GM03348 (cell line): ENCODE measurements at places on chromosomes 4 and X.

DNA sequence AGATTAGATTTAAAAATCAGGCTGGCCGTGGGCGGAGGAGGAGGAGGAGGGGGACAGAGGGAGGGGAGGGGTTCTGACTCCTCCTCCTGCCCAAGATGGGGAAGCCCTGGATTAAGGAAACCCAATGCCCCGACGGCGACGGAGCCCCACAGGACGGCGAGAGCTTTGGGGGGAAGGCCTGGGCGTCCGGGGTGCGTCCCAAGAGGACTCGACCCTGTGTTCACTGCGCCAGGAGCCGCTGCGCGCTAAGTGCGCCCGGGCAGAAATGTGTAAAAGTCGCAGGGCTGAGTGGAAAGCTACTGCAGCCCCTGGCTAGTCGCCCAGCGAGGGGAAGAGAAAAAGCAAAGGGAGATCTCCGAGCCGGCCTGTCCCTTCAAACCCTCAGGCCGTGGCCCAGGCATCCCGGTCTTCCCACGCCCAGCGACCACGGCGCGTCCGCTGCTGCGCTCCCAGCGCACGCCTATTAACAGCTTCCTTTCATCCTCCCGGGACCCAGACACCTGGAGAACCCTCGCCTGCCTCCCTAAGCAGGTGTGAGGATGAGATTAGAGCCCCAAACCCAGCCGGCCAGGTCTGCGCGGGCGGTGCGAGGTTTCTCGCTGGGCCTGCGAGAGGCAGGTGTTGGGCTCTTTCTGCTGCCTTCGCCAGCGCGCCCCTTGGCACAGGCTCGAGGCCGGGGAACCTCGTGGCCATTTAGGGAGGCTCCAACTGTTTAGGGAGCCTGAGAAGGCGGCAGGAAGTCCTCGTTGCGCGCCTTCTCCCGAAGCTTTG lies 1.4 kb upstream of the RPS6KA3 start:
- peak; percentile 23 for DNase-seq

- peak; percentile 17 for DNase-seq
Measured at GRCh38 chr4:77044461-77045150, 31.2 kb downstream of the CCNI start.

DNA sequence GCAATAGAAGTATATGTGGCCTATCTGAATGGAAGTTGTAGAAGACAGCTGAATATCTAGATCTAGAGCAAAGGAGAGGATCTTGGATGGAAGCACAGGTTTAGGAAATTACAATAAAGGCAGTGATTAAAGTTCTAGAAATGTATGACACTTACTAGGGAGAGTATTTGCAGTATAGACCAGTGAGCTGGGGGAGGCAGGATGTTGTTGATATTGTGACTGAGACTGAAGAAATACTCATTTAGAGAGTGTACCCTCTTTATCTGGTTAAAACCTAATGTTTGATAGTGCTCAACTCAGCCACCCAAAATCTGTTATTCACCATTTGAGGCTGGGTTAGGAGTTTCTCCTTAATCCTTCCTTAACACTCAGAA lies 439.5 kb downstream of the GRXCR1 start:
- no peak for DNase-seq

DNA sequence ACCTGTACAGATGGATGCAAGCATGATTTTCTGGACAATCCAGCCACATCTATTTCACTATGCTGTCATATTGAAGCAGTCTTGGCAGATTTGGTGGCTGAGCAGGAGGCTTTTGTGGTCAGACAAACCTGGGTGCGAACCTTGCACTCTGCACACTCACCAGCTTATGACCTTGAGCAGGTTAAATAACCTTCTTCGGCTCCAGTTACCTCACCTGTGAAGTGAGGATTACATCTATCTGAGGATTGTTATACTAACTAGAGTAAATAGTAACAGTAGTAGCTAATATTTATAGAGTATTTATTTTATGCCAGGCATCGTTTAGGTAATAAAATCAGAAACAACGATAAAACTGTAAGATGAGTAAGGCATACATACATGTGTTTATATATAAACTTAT lies 150.0 kb downstream of the PPP3CA start:
- no peak for DNase-seq

DNA sequence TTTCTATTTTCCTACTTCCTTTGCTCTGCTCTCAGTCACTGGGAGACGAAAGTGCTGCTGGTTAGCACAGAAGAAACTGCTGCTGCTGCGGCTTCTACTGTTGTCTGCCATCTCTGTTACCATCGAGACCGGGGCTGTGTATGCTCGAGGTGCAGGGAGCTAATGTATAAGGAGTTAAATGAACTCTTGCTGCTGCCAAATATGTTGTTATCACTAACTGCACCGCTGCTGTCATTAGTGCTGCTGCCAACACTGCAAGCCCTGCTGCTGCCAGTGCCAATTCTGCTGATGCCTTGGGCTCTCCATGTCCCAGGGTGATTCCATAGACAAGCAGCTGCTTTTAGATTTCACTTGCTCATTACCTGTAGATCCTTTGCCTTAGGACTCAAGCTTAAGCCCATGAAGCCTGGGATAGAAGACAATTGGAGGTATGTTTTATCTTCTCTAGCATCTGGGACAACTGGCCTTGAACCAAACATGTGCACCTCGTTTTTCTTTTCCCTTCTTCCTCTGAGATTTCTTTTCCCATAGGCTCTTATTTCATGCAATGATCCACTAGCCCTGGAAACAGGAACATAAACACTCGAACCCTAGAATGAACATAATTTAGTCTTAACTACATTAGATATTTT lies 107.8 kb downstream of the CCSER1 start:
- no peak for DNase-seq

DNA sequence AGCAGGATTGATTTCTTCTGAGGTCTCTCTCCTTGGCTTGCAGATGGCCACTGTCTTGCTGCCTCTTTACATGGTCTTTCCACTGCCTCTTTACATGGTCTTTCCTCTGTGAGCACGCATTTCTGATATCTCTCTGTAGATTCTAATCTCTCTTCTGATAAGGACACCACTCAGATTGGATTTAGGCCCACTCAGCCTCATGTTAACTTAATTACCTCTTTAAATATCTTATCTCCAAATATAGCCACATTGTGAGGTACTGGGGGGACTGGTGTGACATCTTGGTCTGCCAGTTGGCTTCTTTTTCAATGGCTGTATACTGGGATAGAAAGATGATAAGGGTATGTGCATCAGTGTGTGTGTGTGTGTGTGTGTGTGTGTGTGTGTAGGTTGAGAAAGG lies 153.7 kb downstream of the AWAT2 start:
- no peak for DNase-seq

DNA sequence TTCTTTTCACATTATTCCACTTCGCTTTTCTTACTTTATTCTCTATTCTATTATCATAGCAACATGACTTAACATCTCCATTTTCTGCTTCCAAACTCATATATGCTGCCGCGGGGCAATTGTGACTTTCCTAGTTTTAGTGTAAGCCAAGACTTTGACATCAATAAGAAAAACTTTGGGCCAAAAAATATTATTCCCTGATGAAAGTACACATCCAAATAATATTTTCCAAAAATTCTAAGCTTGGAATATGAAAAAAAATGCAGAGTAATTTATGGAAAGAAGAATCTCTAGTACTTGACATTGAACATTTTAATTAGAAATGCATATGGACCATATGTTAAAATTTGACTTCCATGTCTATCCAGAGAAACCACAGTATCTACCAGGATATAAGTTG lies 995.1 kb upstream of the INTU start:
- DNase-seq, result no peak

- peak; percentile 47 for DNase-seq
Measured at GRCh38 chr4:26032142-26032541, 118.1 kb downstream of the SMIM20 start.

DNA sequence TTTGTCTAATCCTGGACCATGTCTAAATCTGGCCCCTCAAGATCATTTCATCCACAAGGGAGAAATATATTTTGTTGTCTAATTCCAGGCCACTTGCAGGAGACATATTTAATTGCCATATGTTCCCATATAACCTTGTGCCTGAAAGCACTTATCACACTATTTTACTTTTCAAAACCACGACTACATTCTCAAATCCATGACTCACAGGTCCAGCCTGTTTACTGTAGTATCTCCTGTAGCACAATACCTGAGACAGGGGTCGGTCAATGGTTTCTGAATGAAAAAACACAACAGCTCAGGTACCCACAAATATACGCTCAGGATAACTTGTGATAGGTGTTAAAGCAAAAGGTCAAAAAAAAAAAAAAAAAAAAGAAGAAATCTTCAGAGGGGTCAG lies 60.9 kb downstream of the SEC24D start:
- no peak for DNase-seq

GRCh38 chr4:37549041-37549440 lies 137.1 kb downstream of the RELL1 start:
- no peak for DNase-seq

DNA sequence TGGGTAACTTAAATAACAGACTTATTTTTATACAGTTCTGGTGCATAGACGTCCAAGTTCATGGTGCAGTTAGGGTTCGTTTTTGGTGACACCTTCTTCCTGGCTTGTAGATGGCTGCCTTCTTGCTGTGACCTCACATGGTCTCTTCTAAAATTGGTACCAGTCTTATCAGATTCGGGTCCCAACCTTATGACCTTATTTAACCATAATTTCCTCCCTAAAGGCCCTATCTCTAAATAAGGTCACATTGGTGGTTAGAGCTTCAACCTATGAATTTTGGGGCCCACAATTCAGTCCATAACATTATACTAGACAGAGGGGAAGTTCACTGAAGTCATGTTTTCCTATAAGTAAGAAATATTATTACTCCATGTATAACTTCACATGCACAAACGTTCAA lies 128.0 kb downstream of the CFAP299 start:
- DNase-seq, result no peak

- no peak for DNase-seq
Measured at GRCh38 chr4:70994387-70995099, 1.1 kb downstream of the DCK start.

DNA sequence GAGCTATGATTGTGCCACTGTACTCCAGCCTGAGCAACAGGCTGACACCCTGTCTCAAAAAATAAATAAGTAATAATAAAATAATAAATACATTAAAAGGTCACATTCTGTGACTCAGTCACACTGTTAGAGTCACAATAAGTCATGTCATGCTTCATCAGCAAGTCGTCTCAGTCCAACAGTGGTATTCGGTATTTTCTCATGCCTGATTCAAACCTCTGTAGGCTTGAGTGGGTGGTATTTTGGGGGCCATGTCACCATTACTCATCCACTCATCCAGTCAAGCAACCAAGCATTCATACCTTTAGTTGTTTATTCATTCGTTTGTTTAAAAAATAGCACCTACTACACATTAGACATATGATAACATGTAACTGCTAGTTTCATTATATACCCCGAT lies 46.9 kb downstream of the SUPT20HL2 start:
- no peak for DNase-seq

GRCh38 chr4:16192631-16193518 lies 33.4 kb downstream of the TAPT1 start:
- DNase-seq, result no peak

- DNase-seq, result peak; percentile 0
Measured at GRCh38 chrX:52933976-52934703, 24.2 kb downstream of the FAM156A start.

- no peak for DNase-seq
Measured at GRCh38 chr4:158965226-158965625, 137.7 kb upstream of the RAPGEF2 start.

- peak; percentile 23 for DNase-seq
Measured at GRCh38 chrX:115642895-115643530, 82.0 kb downstream of the PLS3 start.

DNA sequence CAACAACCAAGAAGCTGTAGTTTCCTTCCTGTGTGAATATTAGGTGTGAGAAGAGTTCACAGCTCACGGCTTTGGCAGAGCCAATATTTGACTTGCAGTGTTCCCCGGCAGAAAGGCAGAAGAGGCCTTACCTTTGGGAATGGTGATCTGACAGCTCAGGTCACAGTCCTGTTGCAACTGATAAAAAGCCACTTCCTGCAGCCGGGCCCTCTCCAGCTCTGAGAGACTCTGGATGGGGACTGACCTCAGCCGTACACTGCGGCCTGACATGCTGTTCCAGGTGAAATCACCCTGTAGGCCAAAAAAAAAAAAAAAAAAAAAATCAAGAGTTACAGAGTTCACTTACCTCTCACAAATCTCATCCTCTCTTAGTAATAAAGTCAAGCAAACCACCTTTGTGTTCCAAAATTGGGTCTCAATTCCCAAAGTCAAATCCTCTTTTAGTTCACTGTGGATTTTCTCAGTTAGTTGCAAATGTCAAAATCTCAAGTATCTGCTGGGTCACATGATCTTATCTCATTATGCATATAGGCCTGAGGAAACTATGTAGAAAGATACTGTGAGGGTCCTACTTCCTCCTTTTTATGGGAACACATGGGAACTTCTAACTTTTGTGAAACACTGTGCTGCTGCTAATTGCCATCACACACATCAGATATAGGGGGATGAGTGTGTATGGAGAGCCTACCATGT lies 38.6 kb upstream of the AMELX start:
- DNase-seq, result no peak

GRCh38 chr4:17576932-17577664 lies at the start of gene LAP3:
TSS of gene LAP3 (plus strand) at chr4:17577198. CDS start at chr4:17577466, 268 bp downstream.
- peak; percentile 98 for DNase-seq

DNA sequence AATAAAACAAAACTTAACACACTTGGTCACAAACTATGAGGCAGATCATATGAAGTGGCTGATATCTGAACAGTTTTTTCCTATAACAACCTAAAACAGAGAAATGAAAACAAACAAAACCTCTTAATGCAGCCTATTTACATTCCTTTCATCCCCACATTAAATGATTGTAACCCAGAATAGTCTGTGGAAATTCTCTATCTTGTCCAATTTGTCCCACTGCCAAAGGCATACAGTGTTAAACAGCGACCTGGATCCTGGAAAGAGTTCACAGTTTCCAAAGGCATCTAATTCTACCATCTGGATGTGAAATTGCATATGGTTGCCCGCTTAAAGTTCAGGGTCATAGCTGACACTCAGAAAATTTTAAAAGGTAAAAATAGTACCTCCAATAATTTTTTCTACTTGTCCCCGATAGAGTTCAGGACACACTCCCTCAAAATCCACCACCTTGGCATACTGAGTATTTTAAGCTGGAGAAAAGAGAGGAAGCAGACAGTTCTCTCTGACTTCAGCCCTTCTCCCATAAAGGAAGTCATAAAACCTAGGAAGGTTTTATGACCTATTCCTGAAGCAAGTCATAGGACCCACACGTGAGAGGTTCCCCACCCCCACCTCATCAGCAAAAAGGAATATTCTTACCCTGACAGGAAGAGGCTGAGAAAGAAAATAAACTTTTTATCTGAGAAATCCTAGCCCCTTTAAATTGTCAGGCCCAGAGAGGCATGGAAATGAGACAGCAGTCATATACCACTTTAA lies 270.2 kb downstream of the PAPSS1 start:
- DNase-seq, result no peak

DNA sequence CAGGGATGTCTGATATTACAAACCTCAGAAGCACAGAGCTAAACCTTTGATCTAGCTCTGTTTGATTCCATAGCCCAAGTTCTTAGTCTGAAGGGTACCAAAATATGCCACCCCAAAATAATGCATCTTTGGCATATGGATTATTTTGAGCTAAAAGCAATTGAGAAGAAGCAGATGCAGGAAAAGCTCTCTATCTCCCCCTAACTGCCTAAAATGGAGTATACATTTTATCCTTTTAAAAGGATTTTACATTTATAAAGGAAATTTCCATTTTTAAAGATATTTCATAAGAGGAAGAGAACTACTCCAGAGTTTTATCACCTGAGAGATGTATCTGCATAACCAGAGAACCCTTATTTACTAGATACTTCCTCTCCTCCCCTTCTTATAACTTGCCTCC lies 158.7 kb downstream of the ZNF674 start:
- no peak for DNase-seq

GRCh38 chr4:112520598-112521122 lies 4.7 kb upstream of the NEUROG2 start:
- DNase-seq, result no peak
